A549 treated with AZD2906 at 1 μM for 4 hours (cell line): ENCODE measurements at places on chromosomes 5 and 9. TPM values are rescaled to one million over a fixed set of nuclear protein-coding genes. Genes with fewer than 3 reads are reported as not detected.

PCDHGB7 gene
- total RNA-seq, result 0.03 to 0.13 TPM (median 0.07 TPM) in 3 of 5 replicates, not detected in the others

C5orf58 gene
- not detected in 5 replicates for total RNA-seq

OR13C2 gene
- total RNA-seq, result not detected in 5 replicates

PCDHGA6 gene
- total RNA-seq, result 0.11 to 0.28 TPM (median 0.24 TPM) in 5 replicates
